ENCODE measurements at places on chromosomes 11 and 22.

- no peak for DNase-seq
Observed at GRCh38 chr11:32874132-32874531, 18.5 kb upstream of the QSER1 start.

DNA sequence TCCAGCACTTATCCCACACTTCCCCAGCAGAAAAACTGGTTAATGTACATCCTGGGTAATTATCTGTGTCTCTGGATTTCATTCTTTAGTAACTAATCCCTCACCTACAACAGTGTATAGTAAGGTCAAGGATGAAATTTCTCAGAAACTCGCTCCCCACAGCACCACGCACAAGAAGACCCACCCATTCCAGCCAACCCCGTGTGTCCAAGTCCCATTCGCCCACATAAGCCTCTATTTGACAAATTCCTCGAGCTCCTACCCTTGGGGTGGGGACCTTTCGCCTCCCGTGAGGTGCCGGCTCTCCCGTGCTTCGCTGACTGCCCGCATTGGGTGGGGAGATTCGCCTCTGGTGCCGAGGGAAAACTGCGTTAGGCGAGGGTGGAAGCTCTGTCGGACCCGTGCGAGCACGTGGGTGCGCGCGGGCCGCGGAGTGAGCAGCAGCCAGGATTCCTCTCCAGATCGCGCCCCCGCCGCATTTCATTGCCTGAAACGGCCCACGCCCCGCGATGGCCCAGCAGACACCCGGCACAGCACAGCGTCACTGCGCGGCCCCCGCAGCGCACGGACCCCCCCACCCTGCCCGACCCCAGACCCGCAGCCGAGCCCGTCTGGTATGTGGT, 866 bp downstream of the EXPH5 start:
- DNase-seq: no peak

DNA sequence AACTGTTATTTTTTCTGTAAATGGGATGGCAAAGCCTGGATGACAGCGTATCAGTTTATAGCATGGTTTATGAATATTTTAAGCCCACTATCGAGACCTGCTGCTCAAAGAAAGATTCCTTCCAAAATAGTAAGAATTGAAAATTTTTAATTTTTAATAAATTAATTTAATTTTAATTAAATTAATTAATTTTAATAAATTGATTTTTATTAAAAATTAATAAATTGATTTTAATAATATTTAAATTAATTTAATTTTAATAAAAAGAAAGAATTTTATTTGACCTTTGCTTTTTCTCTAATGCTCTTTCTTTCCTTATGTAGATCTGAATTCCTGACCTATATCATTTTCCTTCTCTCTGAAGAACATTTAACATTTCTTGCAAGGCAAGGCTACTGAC, 62.9 kb downstream of the EXT2 start:
- no peak for DNase-seq

DNA sequence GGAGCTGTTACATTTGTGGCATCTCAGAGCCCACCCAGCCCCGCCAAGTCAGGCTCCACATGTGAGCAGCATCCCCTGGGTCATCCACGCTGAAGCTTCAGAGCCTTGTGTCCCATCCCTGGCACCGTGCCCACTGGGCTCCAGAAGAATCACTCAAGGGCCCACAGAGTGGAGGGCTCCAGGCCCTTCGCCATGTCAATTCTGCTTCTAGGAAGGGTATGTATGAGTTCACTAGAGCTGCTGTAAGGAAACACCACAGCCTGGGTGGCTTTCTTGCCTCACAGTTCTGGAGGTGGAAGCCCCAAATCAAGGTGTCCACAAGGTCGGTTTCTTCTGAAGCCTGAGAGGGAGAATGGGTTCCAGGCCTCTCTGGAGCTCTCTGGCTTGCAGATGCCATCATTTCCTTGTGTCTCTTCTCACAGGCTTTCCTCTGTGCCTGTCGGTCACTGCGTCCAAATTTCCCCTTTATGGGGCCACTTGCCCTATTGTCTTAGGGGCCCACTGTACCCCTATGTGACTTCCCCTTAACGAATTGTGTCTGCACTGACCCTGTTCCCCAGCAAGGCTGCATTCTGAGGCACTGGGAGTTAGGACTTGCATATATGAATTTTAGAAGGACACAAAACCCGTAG, 1476.0 kb downstream of the TBC1D22A start:
- no peak for DNase-seq

GRCh38 chr11:73359930-73360742, 16.1 kb upstream of the RELT start:
- no peak for DNase-seq

GRCh38 chr11:13465909-13466371, 2.9 kb upstream of the BTBD10 start:
- DNase-seq: peak; percentile 29

DNA sequence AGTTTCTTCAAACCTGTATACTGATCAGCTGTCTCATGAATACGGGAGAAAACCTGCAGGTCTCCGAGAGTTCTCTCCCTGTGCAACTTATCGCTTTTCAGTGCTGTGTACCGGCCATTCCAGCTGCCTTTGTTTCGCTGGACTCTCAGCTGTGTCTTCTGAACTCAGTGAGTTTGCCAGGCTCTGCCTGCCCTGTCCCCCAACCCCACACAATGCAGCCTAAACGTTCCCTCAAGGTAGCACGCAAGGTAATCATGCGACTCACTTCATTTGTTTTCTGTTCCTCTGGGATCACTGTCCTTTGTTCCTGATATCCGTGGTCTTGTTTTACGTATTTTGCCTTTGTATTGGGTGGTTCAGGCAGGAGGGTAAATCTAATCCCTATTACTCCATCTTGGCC, 13.5 kb downstream of the RBM7 start:
- no peak for DNase-seq

DNA sequence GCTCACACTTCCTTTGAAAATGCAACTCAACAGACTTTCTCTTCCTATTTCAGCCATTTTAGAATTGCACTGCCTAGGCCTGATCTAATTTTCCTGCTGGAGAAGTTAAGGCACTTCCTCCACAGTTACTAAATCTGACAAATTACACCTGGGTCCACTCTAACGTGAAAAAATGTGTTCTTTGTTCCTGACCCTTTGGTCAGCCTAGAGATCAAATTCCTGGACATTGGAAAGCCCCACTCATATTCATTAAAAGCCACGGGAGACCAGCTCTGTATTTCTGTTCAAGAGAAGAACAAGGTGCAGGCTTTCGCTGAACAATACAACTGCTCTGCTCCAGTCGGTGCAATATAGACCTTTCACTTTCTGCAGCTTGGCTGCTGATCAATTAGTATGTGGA, 96.6 kb downstream of the MPPED2 start:
- no peak for DNase-seq

DNA sequence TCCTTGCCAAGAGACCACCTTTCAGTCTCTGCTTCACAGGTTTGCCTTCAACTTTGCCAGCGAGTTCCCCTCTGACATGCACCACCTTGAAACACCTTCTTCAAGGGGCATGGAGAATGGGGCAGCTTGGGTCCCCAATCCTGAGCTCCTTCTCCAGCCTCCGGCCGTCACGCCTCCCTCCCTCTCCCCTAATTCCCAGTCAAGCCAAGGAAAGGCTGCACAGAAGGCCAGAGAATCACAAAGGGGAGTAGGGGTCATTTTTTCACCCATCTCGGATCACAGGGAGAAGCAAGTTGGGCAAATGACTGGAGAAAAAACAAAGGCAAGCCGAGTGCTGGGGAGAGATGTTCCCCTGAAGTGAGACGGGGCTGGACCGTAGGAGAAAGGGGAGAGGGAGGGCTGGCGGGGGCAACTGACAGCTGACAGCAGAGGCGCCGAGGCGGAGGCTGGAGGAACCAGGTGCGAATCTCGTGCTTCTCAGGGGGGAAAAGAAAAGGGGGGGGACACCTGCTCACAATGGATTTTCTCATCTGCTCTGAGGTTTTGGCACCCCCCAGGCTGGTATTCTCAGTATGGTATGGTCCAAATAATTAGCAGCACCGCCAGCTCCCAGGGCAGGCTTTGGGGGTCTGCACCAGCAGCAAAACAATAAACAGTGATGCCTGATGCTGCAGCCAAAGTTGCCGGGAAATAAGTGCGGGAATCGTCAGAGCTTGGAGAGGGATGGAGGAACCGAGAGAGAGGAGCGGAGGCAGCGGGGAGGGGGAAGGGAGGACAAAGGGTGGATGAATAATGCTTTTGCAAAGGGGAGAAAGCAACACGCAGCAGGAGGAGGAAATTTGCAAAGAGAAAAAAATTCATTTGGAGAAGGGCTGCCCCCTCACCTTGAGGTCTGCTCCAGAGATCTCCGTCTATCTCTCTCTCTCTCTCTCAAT, 644 bp downstream of the YPEL4 start:
- DNase-seq: no peak

GRCh38 chr11:34827228-34827627, 89.0 kb downstream of the APIP start:
- DNase-seq: no peak

DNA sequence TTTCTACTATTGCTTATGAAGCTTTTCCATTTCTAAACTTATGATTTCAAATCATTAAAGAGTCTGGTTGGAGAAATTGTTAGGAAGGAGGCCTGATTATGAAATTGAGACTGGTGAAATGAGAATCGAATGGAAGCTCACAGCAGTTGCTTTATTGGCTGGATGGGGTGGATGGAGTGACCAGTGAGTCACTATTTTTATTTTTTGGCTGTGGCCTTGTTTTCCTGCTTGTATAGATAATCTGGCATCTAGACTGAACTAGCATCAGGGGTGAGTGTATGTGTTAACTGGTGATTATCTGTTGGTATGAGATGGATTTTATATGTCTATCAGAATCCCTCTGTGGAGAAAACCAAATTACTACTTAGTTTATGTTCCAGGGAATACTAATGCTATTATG, 36.2 kb downstream of the UVRAG start:
- no peak for DNase-seq

- DNase-seq: no peak
Observed at GRCh38 chr11:133524488-133524887, 7.8 kb downstream of the OPCML start.

DNA sequence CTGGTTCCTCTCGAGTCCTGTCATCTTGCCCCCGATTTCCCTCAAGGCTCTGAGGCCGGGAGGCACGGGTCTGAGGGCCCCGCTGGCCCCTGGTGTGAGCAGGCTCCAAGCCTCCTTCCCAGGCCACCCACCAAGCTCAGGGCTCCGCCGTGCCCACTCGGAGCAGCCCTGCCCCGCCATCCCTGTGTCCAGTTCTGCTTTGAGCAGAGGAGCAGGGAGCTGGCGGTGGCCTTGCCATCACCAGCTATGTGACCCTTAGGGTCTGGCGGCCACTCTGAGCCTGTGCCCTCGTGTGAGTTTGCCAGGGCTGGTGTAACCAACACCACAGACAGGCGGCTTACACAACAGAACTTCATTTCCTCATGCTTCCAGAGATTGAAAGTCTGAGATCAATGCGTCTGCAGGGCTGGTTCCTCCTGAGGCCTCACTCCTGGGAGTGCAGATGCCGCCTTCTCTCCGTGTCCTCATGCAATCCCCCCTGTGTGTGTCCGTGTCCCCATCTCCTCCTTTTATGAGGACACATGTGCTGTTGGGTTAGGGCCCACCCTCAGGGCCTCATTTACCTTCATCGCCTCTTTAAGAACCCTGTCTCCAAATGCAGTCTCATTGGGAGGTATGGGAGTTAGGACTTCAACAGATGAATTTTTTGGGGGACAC, 36.5 kb upstream of the CELSR1 start:
- no peak for DNase-seq

- no peak for DNase-seq
Observed at GRCh38 chr11:100757646-100758045, 70.6 kb downstream of the ARHGAP42 start.

DNA sequence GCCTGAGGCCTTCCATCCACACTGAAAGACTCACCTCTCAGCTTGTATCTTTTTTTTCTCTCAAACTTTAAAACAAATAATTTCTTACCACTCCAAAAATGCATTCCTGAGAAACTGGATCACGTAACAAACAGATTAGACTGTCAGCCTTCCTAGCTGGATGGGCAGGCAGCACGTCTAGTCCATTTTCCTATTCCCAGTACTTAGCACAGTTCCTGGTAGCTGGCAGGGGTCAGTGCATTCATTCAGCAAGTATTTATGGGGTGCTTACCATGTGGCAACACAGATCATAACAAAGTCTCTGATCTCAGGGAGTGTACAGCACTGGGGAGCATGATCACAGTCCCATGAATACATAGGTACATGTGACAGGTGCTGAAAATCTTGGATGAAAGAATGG, 89.6 kb downstream of the UBASH3B start:
- no peak for DNase-seq

- DNase-seq: peak; percentile 26
Observed at GRCh38 chr11:132838627-132839026, 693.7 kb downstream of the OPCML start.

DNA sequence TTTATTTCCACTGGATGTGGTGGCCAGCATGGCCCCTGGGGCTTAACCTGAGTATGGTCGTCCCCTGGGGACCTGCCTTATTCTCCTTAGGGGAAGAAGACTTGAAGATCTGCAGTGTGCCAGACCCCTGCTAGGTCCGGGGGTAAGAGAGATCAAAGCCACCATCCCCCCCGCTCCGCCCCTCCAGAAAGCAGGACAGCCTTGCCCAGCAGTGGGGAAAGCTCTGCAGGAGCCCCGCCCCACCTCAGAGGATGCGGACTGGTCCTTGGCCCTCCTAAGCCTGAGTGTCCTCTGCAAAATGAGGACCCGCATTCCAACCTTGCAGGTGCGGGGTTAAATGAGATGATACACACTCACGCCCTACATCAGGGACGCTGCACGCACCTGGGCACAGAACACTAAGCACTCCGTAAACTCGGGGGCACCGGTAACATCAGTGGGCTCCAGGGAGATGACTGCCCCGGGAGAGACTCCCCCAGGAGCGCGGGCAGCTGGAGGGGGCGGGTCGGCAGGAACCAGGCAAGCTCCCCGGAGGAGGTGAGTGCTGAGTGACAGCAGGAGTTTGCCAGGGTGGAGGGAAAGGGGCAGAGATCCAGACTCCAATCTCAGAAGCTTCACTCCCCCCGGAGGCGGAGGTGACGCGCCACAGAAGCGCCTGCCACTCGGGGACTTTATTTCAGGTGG, 564 bp upstream of the ANO1 start:
- DNase-seq: no peak

GRCh38 chr11:11347592-11347991, 5.5 kb downstream of the CSNK2A3 start:
- no peak for DNase-seq

GRCh38 chr11:80362563-80363340, 921.9 kb upstream of the TENM4 start:
- DNase-seq: no peak
